ENCODE measurements at places on chromosomes 6 and 20.

DNA sequence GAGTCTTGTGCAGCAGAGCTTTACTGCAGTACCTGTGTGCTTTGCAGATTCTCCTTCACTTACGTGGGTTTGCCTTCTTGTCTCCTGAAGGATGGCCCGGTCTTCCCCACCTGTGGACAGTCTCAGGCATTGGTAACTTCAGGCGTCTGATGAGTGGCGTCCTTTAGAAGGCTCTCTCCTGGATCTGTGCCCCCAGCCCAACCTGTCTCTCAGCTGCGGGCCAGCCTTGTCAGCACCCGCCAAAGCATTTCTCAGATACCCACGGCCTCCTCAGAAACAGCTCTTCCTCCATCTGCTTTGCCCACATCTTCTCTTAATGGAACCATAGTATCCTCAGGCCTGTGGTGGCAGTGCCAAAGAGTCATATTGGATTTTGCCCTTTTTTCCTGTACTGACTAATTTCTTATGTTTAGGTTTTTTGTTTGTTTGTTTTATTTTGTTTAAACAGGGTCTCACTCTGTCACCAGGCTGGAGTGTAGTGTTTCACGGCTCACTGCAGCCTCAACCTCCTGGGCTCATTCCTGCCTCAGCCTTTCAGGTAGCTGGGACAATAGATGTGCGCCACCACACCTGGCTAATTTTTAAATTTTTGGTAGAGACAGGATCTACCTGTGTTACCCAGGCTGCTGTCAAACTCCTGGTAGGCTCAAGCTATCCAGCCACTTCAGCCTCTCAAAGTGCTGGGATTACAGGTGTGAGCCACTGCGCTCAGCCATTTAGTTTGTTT lies 96.6 kb downstream of the ARID1B start:
- no peak for DNase-seq

DNA sequence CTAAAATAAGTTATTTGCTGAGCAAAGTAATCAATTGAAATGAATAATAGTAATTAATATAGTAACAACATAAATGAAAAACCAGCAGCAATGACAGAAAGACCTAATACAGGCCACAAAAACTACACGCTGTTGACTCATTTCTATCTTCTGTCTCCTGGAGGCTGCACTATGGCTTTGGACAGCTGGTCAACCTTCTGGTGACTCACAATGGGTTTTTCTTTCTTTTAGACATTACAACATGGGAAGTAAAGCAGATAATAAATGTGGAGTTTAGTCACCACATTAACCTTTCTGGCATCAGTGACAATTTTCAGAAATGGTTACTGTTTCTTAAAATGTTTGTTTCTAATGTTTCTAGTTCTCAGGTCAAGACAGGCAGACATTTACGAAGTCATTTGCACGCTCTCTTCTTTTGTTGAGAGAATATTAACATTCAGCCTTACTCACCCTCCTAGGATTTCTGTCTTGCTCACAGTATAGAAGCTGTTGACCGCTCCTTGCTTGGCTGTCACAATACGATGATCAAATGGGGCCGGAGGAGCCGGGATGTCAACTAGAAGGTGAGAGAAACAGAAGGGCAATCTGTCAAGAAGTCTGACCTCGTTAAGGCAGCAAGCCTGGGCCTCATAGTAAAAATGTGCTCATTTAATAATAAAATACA lies 62.2 kb downstream of the MYLK4 start:
- DNase-seq: no peak

- no peak for DNase-seq
These were observed 33.6 kb downstream of the TRAM2 start for GRCh38 chr6:52543262-52543661.

- DNase-seq: peak; percentile 82
These were observed 71.5 kb downstream of the HFE start for GRCh38 chr6:26158581-26159356.

DNA sequence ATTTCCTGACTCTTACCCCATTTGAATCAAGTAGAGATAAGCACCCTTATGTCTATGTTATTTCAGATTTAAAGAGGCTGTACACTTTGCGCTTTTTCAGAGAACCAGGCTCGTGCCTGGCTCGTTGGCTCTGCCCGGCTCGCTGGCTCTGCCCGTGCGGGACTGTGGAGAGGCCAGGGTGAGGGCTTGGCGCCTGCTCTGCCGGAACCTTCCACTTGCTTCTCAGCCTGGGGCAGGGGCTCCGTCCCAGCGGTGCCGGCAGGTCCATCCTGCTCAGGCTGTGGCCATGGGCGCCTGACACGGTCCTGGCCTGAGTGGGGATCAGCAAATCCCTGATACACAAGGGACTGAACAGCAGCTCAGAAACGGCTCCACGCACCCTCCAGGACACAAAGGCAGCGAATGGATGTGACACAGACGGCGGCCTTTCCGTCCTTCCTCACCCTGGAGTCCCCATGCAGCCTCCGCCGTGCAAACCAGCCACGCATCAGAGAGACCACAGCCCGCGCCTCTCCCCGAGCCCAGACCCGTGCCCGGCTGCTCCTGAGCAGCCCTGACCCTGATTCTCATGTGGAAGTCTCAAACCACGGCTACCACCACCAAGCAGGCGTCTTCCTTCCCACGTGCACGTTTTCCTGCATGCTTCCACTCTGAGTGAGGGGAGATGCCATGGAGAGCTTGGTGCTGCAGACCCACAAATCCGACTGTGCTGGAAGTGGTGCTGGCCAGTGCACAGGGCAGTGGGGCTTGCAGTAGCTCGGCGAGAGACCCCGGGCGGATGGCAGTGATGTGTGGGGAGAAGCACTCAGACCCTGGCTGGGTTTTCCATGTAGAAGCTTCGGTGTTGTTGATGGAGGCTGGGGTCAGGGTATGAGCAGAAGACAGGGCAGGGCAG lies 233.9 kb downstream of the ERMARD start:
- peak; percentile 71 for DNase-seq

DNA sequence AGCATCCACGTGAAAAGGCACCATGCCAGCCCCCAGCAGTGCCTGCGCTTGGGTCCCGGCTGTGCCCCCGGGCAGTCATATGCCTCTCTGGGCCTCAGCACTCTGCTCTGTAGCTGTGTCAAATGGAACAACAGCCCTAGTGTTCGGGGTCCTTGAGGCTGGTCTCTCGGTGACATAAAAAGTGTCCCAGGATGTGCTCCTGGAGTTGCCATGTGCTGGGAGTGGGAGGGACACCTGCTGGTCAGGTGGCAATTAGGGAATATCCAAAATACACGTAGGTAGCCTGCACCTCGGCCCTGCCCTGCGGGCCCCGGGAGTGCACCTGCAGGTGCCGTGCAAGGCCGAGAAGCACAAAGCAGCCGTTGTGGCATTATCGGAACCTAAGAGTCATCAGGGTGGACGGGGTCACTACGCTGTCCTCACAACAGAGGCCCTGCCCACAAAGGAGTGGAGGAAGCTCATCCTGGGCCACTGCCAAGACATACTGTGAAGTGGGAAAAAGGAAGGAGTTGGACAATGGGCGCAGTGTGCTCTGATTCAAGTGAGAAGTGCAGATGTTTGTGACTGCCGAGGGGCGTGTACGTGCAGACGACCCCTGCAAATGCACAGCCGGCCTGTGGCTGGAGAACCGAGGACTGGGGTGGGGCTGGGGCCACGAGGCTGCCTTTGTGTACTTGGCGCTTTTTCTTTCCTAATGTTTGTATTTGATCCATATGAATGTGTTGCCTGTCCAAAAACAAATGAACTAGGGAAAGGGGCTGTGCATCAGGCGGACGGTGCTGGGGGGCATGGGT lies 24.6 kb downstream of the SLCO4A1 start:
- DNase-seq: peak; percentile 87

- DNase-seq: no peak
These were observed 445.0 kb downstream of the CDH26 start for GRCh38 chr20:60403105-60403741.

DNA sequence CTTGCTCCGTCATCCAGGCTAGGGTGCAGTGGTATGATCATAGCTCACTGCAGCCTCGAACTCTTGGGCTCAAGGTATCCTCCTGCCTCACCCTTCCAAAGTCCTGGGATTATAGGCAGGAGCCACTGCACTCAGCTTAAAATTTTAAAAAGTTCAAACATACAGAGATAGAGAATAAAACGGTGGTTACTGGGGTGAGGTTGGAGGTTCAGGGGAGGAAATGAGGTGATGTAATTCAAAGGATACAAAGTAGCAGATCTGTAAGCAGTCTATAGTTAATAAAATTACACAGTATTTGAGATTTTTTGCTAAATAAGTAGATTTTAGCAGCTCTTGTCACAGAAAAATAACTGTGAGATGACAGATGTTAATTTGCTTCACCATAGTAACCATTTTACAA lies 7.5 kb upstream of the AFG1L start:
- no peak for DNase-seq

DNA sequence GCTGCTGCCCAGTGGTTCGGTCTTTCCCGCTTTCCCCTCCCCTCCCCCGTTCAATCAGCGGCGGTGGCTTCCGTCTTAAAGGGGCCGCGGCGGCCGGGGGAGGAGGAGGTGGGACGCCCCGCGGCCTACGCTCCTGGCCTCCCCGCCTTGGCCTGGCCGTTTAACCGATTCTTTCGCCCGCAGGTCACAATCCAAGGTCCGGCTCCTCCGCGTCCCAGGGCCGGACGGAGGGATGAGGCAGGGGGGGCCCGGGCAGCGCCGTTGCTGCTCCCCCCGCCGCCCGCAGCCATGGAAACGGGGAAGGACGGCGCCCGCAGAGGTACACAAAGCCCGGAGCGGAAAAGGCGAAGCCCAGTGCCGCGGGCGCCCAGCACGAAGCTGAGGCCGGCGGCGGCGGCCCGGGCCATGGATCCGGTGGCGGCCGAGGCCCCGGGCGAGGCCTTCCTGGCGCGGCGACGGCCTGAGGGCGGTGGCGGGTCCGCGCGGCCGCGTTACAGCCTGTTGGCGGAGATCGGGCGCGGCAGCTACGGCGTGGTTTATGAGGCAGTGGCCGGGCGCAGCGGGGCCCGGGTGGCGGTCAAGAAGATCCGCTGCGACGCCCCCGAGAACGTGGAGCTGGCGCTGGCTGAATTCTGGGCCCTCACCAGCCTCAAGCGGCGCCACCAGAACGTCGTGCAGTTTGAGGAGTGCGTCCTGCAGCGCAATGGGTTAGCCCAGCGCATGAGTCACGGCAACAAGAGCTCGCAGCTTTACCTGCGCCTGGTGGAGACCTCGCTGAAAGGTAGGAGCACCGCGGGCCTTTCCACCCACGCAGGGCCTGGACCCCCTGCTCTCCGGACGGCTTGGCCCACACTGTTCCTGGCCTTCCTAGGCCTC lies 1.2 kb downstream of the STK35 start:
- DNase-seq: peak; percentile 91

DNA sequence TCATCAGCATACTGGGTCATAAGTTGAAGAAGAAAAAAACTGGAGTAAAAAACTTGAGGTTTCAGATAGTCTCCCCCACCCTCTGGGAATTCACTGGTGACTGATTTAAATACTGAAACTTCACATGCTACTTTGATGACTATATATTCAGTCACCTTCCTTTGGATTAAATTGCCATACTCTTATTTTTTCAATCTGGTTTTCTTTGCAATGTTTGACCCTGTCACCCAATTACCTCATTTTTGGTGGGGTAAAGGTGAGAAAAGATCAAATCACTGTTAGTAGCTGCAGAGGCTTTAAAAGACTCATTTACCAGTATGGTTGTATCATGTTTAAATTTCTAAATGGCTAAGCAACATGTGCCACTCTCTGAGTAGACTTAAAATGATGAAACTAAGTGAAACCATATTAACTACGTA lies 862.7 kb upstream of the FLRT3 start:
- no peak for DNase-seq

DNA sequence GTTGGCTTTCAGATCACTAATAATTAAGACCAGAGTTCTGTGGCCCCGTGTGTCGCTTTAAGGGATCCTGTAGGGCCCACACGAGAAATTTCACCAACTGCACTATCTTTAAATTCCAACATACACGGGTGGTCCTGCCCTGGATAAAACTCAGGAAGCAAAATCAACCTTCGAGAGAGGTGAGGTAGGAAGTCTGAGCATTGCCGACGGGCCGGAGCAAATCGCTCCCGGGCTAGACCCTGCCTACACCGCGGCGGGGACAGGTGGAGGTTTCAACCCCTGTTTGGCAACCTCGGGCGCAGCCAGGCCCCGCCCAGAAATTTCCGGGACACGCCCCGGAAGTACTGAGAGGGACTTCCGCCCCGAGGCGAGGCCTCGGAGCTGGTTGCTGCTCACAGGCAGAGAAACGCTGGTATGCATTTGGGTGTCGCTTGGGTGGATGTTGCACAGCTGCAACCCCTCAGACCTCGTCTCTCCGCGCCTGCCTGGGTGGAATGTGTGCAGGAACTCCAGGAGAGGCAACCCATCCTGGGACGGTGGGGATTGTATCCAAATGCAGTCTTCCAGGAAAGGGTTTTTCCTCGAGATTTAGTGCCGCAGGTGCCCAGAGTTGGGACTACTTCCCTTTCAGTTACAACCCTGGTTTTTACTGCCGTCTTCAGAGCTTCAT lies 19.9 kb downstream of the ZKSCAN8 start:
- peak; percentile 91 for DNase-seq

GRCh38 chr6:158629367-158630221 lies 14.9 kb downstream of the DYNLT1 start:
- no peak for DNase-seq

GRCh38 chr6:13550656-13551055 lies 23.7 kb upstream of the SIRT5 start:
- DNase-seq: no peak

GRCh38 chr20:32089637-32090362 lies 19.7 kb upstream of the TM9SF4 start:
- DNase-seq: no peak

DNA sequence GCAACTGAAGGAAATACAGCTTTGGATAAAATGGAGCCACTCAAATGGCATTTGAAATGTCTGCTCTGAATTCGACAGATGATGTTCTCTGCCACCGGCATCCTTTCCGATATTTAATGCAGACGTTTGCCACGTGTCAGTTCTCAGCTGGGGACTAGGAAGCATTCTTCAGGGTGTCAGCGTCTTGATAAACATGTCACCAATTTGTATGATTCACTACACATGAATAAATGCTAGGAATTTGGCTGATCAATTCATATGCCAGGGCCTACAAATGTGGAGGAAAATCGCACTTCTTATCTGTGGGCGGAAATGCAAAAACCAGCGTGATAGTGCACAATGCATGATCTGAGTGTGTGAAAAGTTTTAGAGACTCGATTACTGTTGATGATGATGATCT lies 169.5 kb downstream of the SLC24A3 start:
- DNase-seq: no peak

DNA sequence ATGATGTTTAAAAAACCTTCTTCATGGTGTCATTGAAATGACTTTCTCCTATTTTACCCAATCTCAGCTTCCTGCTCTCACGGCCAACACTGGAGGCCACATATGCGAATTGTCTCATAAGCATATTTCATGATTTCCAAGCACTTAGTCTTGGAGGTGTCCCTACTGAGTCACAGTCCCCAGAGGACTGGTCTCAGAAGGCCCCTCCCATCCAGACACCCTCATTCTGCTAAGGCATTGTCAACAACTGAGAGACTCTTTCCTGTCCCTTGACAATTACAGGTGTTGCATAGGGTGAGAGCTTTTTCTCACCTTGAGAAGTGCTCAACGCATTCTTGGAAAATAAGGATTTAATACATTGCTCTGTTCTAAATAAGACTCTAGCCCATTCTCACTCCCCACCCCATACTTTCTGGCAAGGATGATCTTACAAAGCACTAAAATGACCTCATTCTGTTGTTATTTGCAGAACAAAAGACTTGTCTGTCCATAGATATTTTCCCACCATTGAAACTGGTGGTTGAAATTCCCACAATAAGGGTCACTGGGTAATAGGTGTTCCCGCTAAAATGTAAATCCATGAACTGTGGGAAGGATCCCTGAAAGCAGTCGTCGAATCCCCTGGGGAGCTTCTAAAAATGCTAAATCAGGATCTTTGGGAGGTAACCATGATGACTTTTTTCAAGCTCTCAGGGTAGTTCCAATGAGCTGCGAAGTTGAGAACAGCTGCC lies 32.3 kb upstream of the SLC22A23 start:
- no peak for DNase-seq

GRCh38 chr20:23867152-23867776 lies 12.3 kb downstream of the CST5 start:
- no peak for DNase-seq
